ENCODE measurements at places on chromosomes 12 and 14.
A peak's percentile ranks its signal among the peaks of the same experiment; 100 is the strongest.

DNA sequence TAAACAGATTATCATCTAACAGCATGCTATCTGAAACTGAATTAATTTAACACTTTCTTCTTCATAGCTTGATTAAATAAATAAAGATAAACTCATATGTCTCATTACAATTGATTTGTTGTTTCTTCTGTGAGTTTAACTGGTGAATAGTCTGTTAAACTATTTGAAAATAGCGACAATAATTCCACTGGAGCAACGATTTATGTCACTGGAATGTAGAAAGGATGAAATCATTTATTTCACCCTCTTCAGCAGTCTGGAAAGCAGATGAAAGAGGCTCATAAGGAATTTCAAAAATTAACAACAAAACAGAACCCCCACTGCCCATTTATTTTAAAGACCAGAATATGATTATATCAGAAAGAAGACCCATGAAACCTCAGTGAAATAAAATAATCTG is 1165.1 kb upstream of the USP15 start:
- no peak for DNase-seq

DNA sequence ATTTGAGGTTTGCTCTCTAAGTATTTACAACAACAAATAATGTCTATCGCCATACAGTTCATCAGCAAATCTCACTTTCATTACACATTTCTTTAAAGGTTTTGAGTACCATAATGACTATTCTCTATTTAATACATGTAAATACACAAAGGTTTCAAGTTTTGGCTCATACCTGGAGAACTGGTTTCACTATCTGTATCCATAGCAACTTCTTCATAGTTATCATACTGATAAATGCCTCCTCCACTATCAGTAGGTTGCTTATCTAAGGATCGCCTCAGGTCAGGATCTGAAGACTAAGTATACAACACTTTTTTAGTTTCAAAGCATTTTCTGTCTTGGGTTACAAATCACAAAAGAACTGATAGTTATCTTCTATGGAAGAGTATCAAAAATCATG is 21.4 kb downstream of the ZFC3H1 start:
- DNase-seq = peak; percentile 55

DNA sequence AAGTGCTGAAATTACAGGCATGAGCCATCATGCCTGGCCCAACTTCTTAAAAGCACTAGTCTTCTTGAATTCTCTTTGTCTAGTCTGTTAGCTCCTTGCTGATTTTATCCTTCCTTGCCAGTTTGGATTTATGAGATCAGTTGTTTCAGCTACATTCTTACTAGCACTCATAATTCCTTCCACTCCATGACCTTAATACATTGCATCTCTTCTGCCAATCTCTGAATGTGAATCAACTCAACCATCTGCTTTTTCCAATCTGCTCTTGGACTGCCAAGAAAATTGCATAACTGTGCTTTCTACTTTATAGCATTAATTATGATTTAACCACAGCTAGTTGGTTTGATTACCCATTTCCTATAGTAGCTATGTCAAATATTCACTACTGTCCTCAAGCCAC is 14.9 kb upstream of the HEATR5A start:
- DNase-seq = no peak

GRCh38 chr12:117718141-117718540 is 250.6 kb downstream of the KSR2 start:
- no peak for DNase-seq

GRCh38 chr12:53325511-53326061 is 4.2 kb upstream of the AAAS start:
- DNase-seq = no peak

GRCh38 chr12:3896356-3896755 is 23.2 kb upstream of the PARP11 start:
- DNase-seq = no peak

GRCh38 chr12:92601176-92601575 is 101.6 kb upstream of the PLEKHG7 start:
- no peak for DNase-seq

GRCh38 chr14:100303179-100303578 is 3.1 kb downstream of the SLC25A29 start:
- no peak for DNase-seq

GRCh38 chr12:14394317-14395073 is 29.0 kb downstream of the ATF7IP start:
- DNase-seq = peak; percentile 77

DNA sequence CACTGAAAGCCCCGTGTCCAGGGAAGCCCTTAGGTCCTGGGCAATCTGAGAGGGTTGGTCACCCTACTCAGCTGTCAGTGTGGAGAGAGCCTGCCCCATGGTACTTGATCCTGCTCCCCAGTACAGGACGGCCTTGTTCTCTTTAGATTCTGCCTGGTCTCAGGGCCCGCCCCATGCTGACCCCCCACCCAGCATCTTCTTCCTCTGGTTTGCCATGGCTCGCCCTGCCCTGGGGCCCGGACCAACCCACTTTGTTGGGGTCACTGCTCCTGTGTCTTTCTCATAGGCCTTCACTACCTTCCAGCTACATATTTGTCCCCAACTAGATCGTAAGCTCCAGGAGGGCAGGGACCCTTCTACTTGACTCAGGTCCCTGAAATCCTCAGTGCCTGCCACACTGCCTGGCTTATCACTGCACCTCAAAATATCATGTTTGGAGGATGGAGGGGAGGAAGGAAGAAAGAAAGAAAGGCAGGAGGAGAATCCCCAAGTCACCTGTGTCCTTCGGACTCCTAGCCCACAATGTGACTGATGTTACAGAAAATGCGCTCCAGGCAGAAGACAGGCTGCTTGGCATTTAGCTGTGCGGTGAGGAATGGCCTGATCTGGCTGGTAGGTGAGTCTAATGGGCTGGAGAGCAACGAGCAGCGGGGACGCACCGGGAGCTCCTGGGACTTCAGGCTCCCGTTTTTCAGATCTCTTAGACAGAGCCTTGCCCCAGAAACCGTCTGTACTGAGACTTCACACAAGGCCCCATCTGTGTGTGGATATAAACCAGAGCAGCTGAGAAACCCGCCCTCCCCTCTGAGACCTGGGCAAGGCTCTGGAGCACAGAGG is 66.1 kb downstream of the C14orf132 start:
- no peak for DNase-seq

DNA sequence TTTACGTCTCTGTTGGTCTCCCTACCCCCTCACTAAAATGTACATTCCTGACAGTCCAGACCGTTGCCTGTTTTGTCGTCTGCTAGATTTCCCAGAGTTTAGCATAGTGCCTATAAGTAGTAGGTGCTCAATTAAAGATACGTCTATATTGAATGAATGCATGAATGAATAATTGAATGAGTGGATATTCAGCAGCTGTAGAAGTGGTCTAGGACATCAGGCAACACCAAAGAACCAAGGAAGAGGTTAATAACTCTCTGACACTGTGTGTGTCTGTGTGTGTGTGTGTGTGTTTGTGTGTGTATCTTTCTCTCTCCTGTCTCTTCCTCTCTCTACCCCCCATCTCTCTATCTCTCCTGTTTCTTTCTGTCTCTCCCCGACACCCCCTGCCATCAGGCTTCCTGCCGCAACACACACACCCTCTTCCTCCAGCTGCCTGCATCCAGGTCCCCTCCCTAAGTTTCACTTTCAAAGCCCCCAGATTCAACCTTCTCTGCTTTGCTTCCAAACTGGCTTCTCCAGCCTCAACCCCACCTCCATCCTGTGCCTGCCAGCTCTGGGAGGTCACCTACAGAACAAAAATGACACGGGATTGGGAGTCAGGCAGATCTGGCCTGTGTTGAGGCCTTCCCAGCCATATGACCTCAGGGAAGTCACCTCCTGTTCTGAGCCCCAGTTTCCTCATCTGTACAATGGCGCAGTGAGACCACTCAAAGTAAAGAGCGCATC is 119.9 kb upstream of the NCOR2 start:
- DNase-seq = no peak

DNA sequence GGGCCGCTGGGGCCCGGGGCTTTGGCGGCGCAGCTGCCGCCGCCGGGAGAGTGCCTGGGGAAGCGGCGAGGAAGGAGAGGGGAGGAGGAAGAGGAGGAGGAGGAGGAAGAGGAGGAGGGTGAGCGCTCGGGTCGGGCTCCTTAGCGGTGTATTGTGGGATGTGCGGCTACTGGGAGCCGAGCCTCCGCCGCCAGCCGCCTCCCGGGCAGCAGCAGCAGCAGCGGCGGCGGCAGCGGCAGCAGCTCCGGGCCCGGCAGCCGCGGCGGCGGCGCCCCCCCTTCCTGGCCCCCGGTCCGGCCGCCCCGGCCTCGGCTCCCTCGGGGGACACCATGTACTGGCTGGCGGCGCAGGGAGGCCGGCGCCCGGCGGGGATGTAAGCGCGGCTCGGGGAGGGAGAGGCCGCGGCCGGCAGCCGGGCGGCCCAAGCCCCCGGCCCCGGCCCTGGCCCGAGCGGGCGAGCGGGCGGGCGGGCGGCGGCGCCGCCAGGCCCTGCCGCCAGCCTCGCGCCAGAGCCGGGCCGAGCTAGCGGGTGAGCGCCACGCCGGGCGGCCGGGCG is at the start of gene SETD1B:
TSS of gene SETD1B (plus strand) at position 149 of the 556 bp plus-strand sequence. CDS start 729 bp downstream, outside the sequence.
- peak; percentile 71 for DNase-seq

GRCh38 chr12:79766705-79767464 is 76.1 kb upstream of the PAWR start:
- no peak for DNase-seq

- no peak for DNase-seq
Observed at GRCh38 chr14:26448181-26448855, 149.5 kb downstream of the NOVA1 start.

DNA sequence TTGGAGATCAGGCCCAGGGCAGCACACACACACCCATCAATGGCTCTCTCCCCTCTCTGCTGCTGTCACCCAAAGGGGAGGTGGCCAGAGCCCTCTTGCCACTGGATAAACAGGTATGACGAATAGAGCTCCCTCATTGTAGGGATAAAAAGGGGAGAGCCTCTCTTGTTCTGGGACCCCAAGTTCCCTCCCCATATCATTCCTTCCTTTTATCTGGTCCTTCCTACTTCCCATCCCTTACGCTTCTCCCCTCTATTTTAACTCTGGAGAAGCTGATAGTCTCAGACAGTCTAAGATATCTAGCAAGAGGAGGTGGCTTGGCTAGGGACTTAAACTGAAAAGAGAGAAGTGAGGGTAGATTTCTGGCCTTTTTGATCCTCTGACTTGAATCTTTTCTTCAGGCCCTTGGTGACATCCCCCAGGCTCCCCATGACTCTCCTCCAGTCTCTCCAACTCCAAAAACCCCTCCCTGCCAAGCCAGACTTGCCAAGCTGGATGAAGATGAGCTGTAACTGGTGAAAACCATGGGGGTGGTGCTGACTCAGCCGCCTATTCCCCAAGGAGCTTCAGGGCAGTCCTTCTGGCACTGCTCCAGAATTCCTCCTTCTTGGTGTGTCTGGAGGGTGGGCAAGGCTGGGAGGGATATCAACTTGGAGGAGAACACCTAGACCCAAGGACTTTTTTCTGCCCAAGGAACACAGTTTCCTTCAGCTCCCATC is 5.3 kb downstream of the ARHGEF25 start:
- DNase-seq = no peak

DNA sequence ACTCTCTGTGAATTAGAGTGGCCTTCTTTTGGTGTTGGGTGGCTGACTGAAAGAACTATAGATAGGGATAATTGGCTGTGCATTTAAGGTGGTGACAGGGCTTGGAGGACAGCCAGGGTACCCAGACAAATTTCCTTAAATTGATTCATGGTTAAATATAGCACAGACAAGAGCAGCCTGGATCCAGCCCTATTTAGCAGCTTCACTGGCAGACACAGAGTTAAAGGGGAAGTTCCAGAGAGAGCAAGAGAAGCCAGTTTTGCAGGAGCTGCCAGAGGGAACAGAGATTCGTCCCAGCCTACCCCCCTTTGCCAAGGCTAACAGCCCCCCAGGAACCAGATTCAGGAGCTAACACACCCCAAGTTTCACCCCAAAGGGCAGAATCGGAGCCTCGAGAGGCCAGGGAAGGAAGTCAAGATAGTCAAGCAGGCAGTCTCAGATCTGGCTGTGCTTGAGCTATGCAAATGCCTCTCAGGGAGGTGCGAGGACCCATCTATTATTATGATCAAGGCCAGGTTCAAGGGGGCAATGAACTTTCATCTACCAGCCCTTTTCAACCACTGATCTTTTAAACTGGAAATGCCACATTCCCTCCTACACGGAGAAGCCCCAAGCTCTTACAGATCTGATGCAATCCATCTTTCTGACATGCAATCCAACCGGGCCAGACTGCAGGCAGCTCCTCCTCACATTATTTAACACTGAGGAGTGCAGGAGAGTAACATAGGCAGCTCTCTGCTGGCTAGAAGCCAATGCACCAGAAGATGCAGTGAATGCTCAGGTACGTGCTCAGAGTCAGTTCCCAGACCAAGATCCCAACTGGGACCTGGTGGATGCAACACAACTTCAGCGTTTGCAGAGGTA is 58.2 kb downstream of the DHRS2 start:
- DNase-seq = no peak

DNA sequence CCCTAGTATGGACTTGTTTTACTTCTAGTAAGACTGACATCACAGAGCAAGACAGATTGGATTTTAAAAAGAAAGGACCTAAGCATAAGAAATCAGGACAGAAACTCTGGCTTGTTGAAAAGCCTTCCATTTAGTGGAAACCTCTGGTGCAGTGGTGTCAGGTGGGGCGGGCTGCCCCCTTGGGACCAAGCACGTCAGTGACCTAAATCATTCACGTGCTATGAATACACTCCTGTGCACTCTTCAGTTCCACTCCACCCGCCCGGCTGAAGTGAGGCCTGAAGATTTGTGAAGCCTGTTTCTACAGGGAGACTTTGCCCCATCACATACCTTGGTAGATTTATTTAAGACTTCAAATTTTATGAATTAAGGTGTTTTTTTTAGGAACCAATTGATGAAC is 58.2 kb upstream of the STRN3 start:
- no peak for DNase-seq
